ENCODE measurements at places on chromosomes 16 and 17. TPM values are rescaled to one million over a fixed set of nuclear protein-coding genes. Genes with fewer than 3 reads are reported as not detected.

Gene PIPOX
- total RNA-seq = not detected

Gene KRT33B
- total RNA-seq = not detected

Gene FOXN1
- total RNA-seq = not detected

Gene CACNG3
- total RNA-seq = not detected

Gene ZNF287
- 8.8 TPM for total RNA-seq

Gene BAIAP3
- 160 TPM for total RNA-seq

Gene SHISA9
- total RNA-seq = not detected

Gene CKLF
- 27.9 TPM for total RNA-seq

Gene C17orf100
- total RNA-seq = 16.5 TPM

Gene FBRS
- total RNA-seq = 92.1 TPM

Gene MT1A
- total RNA-seq = not detected

DNA sequence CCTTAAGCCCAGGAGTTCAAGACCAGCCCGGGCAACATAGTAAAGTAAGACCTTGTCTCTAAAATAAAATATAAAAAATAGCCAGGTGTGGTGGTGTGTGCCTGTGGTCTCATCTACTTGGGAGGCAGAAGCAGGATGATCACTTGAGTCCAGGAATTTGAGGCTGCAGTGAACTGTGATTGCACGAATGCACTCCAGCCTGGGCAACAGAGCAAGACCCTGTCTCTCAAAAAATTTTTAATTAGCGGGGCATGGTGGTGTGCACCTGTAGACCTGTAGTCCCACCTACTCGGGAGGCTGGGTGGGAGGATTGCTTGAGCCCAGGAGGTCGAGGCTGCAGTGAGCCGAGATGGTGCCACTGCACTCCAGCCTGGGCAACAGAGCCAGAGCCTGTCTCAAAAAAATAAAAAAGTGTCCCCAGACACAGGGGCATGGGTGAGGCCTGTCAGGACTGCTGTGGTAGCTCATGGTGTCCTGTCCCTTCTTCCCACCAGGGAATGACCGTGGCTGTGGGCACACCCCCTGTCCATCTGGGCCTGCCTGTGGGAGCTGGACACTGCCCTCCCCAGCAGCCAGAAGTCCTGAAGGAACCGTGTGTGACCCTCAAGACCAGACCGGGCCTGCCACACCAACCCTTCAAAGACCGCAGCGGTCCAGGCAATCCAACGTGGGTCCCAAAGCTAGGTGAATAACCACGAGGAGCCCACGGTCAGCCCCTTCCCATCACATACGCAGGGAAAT lies 30.8 kb upstream of the GAA start:
- DNase-seq = no peak

DNA sequence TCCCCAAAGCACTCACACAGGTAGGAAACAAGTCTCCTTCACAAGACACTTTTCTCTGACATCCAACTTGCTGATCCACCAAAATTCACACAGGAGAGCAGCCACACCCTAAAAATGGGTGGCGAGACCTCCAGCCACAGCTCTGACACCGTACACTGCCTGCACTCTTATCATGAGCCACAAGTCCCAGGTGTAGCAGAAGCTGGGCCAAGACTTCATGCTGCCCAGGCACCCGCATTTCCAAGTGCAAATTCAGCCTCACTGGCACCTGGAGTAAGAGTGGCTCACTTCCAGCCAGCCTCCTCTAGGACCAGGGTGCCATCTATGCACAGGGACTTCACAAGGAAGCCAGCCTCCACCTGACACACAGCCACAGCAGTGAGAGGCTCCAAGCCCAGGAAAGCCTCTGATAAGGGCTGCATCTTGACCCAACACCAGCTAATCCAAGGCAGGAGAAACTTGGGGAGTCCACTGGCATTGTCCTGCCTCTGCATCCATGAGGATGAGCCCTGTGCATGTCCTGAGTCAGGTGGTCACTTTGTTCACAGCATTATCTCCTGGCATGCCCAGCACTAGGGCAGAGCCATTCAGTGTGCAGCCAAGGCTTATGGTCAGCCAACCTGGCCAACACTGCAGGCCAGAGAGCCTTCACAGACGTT lies 2.6 kb upstream of the ZNF768 start:
- DNase-seq = no peak

- peak; percentile 86 for DNase-seq
Observed at GRCh38 chr16:53094013-53094630, 39.3 kb downstream of the CHD9 start.

DNA sequence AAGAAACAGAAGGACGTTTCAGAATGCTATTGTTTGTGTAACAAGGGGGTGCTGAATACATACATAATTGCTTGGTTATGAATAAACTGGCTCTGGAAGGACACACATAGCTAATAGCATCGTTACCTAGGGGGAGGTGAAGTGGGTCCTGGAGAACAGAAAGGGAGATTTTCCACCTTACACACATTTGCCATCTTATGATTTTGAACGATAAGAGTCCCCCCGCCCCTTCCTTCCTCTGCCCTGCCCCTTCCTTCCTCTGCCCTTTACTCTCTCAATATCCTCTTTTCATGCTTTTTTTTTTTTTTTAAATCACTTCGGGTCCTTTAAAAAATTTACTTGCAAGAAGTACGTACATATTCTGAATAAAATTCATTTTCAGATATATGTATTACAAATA lies 902 bp upstream of the DHRS7B start:
- DNase-seq = no peak

- peak; percentile 76 for DNase-seq
Observed at GRCh38 chr17:19762515-19762961, 14.4 kb upstream of the ALDH3A1 start.

- no peak for DNase-seq
Observed at GRCh38 chr16:54175552-54176375, 110.8 kb downstream of the IRX3 start.

GRCh38 chr16:79598348-79599181 lies 2.0 kb downstream of the MAF start:
- DNase-seq = peak; percentile 65

- no peak for DNase-seq
Observed at GRCh38 chr17:6597727-6598126, 41.4 kb upstream of the PITPNM3 start.

DNA sequence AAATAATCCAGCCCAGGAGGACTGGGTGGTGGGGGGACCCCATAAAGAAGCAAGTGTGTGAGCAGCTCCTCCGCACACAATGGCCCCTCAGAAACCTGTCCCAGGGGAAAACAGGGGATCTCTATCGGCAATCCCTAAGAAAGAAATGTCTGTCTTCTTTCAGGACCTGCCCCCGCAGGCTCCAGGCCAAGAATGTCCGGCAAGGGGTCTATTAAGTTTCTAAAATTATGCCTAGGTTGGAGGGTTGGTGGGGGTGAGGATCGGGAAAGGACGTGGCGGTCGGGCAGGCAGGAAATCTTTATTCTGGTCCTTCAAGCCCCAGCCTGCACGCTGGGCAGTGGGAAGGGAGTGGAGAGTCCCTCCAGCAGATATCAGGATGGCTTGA lies 23.4 kb upstream of the LITAF start:
- DNase-seq = no peak

DNA sequence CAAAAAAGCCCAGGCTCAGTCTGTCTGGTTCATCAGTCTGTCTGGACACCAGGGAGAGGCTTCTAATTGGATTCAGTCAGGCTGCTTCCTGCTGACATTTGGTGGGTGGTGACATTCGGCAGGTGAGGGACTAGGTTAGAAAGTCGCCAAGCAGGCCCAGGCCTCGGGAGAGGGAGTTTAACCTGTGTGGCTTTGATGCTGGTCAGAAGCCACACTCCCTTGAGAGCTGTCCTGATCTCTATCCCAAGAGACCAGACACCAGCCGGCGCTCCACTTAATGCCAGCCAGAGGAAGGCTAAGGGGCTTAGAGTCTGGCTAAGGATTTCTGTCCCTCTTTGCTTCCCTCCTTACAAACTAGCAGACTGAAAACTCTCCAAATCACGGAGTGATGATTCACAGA lies 135.0 kb downstream of the GSG1L start:
- DNase-seq = no peak

DNA sequence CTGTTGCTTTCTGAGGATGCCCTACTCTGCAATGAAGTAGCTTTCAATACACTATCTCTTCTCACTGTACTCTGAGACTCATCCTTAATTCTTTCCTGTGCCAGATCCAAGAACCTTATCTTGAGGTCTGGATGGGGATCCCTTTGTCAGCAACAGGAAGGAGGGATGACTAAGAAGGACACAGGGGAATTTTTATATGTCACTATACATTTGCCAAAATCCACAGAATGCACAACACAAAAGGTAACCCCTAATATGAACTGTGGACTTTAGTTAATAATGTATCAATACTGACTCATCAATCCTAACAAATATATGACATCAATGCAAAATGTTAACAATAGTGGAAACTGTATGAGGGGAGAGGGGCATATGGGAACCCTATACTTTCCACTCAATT lies 4.7 kb upstream of the RBBP6 start:
- DNase-seq = no peak

DNA sequence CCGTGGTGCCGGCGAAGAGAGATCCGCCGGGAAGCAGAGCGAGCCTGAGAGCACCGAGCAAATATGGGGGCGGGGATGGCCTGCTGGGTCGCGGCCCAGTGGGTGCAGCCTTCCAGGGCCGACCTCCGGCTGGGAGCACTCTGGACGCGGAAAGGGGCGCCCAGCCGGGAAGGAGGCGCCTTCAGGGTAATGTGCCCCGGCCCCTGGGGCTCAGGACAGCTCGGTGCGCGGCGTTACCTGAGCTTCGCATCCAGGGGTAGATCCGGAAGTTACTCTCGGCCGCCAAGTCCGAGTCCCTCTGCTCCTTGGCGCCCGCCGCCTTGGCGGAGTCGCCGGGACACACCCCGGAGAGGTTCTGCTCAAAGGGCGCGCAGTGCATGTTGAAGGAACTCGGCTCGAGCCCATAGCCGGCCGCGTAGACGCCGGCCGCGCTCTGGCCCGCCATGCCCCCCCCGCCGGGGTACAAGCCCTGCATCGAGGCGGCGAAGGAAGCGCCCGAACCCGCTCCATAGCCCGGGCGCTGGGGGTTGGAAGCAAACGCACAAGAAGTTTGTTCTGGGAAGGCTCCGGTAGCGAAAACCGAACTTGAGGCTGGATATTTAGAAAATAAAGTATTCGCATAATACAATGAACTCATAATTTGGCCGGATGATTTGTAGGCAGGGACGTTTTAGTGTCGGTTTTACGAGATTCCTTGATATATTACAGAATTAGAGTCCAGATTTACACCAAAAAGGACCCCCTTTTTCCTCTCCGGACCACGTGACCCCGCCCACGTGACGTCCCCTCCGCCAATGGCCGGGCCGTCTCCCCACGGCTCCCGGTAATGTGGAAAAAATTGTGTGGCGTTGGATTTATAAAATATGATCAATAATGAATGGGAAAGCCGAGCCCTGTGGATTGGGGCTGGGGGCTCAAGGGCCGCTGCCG lies at the start of gene HOXB7:
HOXB7 (minus strand) TSS at position 736 of the 930 bp plus-strand sequence; CDS start at position 637, 99 bp downstream.
- DNase-seq = peak; percentile 82

- DNase-seq = no peak
Observed at GRCh38 chr16:337975-338575, 14.4 kb downstream of the AXIN1 start.

GRCh38 chr17:34913001-34913400 lies 48.3 kb downstream of the CCT6B start:
- no peak for DNase-seq

- no peak for DNase-seq
Observed at GRCh38 chr17:34644941-34645550, 65.7 kb downstream of the TMEM132E start.

GRCh38 chr17:8947201-8947600 lies 18.3 kb downstream of the PIK3R5 start:
- no peak for DNase-seq

DNA sequence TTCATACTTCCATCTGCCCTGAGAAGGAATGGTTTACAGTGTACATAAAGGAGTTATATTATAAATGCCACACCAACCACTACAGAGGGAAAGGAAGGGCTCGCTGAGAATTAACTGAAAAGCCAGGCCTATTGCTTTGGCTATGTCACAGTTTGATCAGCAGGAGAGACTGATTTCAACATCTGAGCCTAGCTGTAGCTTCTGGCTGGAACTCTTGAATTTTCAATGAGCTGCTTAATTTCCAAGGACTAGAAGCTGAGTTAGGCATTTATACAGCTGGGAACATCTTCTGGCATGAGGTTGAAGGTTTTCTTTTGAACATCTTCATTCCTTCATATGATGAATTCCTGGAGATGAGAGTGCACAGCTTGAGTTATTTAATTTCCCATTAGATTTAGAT lies 47.6 kb upstream of the GNAO1 start:
- no peak for DNase-seq

DNA sequence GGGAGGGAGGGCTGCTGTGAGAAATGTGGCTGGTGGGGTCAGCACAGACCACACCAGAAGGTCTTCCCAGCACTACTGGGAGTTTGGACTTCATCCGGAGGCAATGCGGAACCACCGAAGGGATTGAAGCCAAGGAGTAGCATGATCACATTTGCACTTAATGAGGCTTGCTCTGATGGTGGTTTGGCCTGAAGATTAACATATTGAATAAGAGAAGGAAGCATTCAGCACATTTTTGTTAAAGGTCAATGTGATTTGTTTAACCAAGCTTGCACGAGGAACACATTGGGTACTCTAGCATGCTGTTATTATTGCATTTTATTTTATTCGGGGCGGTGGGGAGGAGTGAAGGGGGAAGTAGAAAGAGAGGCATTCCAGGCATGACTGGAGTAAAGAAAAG lies 378.6 kb downstream of the UTP18 start:
- no peak for DNase-seq

- peak; percentile 34 for DNase-seq
Observed at GRCh38 chr17:79633154-79633553, 22.3 kb upstream of the RBFOX3 start.

GRCh38 chr17:15194859-15195277 lies 70.3 kb downstream of the PMP22 start:
- DNase-seq = no peak

DNA sequence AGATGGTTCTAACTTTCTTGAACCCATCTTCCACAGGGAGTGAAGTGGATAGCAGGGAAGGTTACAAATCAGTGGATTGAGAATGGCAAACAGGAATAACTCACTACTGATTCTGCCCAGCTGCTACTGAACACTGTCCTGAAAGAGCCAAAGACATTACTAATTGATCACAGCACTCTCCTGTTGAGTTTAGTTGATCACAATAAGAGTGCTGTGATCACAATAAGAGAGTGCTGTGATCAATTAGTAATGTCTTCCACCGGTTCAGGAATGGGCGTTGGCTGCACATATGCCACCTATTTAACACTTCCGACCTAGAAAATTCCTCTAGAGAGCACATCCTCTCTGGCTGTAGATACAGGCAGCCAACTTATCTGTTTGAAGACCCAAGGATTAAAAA lies 11.4 kb downstream of the CFAP97D1 start:
- DNase-seq = peak; percentile 67
